ENCODE measurements at places on chromosomes 16 and 17. TPM values are rescaled to one million over a fixed set of nuclear protein-coding genes. Genes with fewer than 3 reads are reported as not detected.

WWOX gene
- total RNA-seq: 69.6 TPM

ZNF597 gene
- total RNA-seq: not detected

TEX19 gene
- total RNA-seq: not detected

PPP1R27 gene
- not detected for total RNA-seq

CHD9 gene
- total RNA-seq: 12.0 TPM

FAAP100 gene
- total RNA-seq: 11.7 TPM

KRTAP2-2 gene
- not detected for total RNA-seq

KCNH6 gene
- total RNA-seq: not detected

ZACN gene
- not detected for total RNA-seq

SLC52A1 gene
- not detected for total RNA-seq

GUCY2D gene
- not detected for total RNA-seq

PERCC1 gene
- total RNA-seq: not detected

GRCh38 chr17:17641621-17642409 lies 39.4 kb upstream of the RAI1 start:
- DNase-seq: peak; percentile 80

- DNase-seq: peak; percentile 83
Observed at GRCh38 chr17:35084987-35085386, 21.5 kb upstream of the RFFL start.

DNA sequence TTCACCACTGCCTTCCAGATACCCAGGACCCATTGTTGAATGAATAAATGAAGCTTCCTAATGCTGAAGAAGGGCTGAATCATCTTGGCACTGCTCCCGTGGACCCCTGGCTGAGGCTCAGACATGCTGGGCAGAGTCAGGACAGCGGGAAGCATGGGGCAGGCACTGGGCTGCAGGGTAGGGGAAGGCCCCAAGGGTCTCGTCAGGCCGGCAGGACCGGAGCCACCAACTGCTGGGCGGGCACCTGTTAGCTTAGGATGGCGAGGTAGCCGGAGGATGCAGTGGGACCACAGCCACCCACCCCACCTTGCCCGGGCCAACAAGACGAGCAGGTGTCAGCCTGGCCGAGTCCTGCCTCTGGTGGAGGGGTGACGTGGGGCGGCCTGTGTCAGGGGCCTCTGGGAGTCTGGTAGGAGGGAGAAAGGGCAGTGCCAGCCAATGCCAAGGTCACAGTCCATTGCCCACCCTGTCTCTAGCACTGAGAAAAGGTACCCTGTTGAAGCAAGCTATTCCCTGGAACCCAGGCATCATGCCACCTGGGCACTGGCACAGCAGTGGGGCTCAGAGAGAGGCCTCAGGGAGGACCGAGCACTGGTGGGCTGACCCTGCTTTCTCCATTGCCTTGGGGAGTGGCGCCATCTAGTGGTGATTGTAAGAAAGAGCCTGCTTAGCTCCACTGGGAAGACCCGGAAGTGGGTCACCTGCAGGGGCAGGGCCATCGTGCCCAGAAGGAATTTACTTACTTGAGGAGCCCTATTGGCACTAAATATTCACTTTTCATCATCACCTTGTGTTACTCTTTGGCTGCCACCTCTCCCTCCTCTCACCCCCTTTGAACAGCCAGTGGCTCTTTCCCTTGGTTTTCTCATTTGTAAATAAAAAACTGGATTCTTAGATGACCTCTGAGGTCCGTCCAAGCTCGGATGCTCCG lies 3.0 kb upstream of the DLX3 start:
- DNase-seq: peak; percentile 88

DNA sequence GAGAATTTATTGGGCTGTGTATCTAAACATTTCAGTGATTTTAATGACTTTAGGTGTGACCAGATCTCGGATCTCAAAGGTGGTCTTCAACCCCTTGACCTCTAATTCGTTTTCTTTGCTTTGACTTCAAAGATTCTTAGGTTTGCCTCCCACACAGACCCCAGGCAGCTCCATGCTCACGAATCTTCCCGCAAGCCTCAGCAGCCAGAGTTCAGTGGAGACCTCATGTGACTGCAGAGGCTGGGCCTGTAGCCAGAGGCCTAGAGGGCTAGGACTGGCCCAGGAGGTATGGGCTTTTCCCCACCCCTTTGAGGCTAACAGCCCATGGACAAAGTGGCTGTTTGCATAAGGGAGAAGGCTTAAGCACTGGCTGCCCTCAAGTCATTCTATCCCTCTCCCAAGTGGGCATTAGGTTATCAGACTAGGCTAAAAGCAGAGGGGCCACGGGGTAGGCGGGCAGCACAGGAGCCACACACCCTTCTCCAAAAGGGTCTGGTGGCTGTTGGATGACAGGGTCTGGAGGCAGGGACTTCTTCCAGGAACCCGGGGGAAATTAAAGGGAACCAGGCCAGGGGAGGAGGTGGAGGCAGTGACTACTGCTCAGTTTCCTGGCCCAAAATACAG lies 3.0 kb downstream of the HIRIP3 start:
- DNase-seq: no peak

- no peak for DNase-seq
Observed at GRCh38 chr16:17409894-17410293, 60.9 kb downstream of the XYLT1 start.

GRCh38 chr16:84878770-84879169 lies 59.0 kb downstream of the CRISPLD2 start:
- DNase-seq: no peak

DNA sequence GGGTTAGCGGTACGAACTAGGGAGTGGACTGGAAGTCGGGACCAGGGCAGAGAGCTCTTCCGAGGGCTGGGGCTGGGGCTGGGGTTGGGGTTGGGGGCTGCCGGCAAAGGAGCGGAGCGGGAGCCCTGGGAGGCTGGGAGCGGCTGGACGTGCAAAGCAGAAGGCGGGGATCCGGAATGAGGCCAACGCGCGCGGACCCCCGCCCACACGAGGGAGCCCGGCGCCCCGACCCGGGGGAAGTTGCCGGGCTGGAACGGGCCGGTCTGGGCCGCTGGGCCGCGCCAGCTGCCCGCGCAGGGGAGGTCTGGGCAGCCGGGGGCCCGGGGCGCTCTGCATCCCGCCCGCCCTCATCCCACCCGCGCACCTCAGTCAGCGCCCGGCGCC lies 323 bp downstream of the ST3GAL2 start:
- DNase-seq: no peak

- DNase-seq: no peak
Observed at GRCh38 chr16:86079255-86079885, 180.4 kb downstream of the IRF8 start.

DNA sequence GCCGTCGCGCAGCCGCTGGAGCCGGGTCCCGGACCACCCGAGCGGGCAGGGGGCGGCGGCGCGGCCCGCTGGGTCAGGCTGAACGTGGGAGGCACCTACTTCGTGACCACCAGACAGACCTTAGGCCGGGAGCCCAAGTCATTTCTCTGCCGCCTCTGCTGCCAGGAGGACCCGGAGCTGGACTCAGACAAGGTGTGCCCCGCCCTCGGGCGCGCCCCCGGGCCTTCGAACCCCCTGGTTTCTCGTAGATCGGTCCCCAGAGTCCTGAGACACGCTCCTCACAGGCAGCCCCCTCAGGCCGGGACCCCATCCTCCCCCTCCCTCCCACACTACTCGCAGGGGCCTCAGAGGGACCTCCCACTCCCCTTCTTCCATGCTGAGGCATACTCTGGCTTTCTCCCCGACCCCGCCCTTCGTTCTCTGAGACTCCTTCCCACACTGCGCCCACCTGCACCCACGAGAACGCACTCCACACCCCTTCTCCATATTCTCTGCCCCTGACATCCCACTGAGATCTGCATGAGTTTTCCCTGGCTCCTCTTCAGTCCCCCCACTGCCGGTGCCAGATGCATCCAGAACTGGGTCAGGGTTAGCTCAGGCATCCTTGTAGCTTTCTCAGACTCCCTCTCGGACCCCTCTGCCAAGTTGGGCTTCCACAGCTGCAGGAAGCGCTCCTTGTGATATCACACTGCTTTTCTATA lies 523 bp downstream of the KCTD2 start:
- peak; percentile 21 for DNase-seq

DNA sequence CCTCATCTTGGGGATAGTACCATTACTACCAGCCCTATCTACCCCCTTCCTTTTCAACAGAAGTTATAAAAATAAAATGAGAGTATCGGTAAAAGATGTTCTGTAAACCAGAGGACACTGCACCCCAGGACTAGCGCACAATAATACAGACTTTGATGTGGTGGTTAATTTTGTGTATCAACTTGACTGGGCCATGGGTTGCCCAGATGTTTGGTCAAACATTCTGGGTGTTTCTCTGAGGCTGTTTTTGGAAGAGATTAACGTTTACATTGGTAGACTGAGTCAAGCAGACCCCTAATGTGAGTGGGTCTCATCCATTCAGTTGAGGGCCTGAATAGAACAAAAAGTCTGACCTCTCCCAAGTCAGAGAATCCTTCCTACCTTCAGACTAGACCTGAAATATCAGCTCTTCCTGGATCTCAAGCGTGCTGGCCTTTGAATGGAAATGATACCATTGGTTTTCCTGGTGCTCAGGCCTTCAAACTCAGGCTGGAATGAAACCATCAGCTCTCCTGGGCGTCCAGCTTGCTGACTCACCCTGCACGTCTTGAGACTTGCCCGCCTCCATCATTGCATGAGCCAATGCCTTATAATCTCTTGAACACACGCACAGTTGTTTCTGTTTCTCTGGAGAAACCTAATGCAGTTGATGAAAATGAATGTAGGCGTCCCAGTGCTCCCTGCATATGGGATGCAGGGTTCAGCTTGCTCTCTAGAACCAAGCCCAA lies 10.1 kb downstream of the MRM1 start:
- peak; percentile 57 for DNase-seq

GRCh38 chr16:8943966-8944759 lies 19.5 kb downstream of the USP7 start:
- DNase-seq: no peak

DNA sequence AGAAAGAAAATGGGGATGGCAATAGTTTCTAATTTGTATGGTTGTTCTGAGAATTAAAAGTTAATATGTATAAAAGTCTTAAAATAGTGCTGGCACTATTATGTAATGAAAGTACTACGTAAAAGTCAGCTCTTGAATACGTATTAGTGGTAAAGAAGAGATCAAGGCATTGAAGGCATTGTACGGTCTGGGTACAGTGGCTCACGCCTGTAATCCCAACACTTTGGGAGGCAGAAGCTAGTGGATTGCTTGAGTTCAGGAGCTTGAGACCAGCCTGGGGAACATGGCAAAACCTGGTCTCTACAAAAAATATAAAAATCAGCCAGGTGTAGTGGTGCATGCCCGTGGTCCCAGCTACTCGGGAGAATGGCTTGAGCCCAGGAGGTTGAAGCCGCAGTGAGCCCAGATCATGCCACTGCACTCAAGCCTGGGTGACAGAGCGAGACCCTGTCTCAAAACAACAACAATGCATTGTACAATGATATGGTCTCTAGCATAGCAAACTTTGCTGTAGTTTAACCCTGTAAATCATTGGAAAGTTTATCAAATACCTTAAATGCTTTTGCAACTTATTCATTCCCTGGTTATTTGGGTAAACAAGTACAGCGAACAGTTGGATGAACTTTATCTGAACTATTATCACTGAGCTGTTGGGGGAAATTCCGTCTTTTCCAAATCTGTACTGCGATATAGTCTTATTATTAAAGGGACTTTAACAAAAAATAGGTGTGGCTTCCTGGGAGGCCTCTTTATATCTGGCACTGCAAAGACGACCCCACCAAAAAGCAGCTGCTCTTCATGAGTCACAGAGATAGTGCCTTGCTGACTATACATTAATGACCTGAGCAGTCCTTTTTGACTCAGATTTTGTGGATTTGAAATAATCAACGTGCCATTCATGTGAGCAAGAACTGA lies 73.6 kb downstream of the GPRC5B start:
- peak; percentile 63 for DNase-seq

DNA sequence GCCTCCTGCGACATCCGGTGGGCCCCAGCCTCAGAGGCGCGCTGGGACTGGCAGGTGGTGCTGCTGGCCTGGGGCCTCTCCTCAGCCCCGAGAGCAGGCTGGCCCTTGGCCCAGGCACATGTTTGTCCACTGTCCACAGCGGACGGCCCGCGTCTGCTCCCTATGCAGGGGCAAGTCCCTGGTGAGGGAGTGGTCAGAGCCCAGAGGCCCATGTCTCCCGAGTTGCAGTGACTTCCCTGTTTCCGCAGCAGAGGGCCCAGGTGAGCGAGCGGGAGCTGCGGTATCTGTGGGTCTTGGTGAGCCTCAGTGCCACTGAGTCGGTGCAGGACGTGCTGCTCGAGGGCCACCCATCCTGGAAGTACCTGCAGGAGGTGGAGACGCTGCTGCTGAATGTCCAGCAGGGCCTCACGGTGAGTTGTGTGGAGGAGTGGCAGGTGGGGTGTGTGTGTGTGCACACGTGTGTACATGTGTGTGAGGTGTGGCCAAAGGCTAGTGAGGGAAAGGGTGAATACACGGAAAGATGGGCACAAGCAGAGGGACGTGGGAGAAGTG lies 10.4 kb downstream of the IL34 start:
- no peak for DNase-seq

- DNase-seq: no peak
Observed at GRCh38 chr16:9627427-9627826, 536.0 kb downstream of the HAPSTR1 start.

DNA sequence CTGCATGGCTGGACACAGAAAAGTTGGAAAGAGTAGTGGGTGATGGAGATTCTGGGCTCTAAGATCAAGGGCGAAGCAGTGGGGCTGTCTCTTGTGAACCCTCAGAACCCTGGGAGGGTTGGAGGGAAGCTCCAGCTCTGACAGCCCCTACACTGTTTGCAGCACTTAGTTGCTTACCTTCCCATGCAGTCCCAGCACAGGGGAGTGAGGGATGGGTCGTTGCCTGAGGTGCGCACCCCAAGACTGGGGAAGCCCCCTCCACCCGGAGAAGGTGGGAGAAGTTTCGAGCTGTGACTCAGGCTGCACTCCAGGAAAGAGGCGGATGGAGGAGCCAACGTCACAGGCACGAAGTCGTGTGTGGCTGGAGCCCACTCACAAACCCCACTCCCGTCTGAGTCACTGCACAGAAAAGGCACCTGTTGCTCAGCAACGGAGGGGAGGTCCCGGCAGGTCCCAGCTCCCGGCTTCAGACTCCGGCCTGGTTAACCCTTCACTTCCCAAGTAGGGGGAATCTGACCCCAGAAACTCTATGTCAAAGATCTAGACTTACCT lies 60.1 kb downstream of the AIPL1 start:
- DNase-seq: peak; percentile 91

DNA sequence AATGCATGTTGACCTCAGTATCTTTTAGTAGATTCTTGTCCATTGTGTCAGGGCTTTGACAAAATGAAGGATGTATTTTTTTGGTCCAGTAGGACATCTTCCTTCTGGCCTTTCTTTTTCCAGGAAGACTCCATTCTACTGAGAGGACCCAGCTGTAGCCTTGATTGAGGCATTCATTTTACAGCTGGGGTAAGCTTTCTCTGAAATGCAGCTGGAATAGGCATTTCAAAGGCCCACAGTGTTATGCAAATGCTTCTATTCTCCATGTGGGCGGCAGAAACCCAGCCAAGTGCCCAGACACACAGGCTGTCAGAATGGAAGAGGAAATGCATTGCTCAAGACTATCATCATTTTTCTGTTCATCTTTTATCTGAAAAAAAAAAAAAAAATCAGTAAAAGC lies 629.0 kb upstream of the CDH8 start:
- DNase-seq: no peak

DNA sequence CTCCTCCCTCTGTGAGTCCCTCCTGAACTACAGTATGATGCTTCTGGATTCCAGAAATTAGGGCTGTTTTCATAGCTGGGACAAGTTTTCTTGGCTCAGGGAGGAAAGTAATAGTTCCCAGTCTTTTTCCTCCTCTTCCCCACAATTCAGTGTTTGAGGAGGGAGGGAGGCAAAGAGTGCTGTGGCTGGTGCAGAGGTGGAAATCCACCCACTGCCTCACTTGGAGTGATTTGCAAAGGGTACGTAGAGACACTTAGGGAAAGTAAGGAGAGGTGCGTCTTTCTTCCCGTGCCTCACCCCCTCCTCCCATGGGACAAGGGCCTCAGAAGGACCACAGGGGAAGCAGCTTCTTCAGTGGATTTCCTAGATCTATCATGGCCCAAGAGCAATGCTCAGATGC lies 21.9 kb downstream of the SDK2 start:
- no peak for DNase-seq
